ENCODE measurements at places on chromosomes 3 and 15.

DNA sequence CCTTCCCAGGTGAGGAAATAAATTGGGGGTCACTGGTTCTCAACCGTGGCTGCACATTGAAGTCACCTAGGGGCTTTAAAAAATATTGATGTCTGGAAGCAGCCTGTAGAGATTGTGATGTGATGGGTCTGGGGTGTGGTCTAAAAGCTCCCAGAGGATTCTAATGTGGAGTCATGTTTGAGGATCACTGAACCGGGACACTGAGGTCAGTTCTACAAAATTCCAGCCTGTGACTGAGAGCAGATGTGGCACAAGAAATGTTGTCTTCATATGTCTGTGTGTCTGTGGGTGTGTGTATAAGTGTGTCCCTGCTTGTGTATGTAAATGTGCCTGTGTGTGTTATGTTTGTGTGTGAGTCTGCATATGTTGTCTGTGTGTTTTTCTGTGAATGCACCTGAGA is 79.9 kb downstream of the TLE3 start:
- DNase-seq = no peak
- no peaks in the 10 kb centered on the region for H3K27me3 ChIP-seq
- H3K4me3 ChIP-seq = no peak overlapping the region
- H3K27ac ChIP-seq = no peak overlapping the region
- H3K4me1 ChIP-seq = peaks cover 2% of the 10 kb centered on the region

DNA sequence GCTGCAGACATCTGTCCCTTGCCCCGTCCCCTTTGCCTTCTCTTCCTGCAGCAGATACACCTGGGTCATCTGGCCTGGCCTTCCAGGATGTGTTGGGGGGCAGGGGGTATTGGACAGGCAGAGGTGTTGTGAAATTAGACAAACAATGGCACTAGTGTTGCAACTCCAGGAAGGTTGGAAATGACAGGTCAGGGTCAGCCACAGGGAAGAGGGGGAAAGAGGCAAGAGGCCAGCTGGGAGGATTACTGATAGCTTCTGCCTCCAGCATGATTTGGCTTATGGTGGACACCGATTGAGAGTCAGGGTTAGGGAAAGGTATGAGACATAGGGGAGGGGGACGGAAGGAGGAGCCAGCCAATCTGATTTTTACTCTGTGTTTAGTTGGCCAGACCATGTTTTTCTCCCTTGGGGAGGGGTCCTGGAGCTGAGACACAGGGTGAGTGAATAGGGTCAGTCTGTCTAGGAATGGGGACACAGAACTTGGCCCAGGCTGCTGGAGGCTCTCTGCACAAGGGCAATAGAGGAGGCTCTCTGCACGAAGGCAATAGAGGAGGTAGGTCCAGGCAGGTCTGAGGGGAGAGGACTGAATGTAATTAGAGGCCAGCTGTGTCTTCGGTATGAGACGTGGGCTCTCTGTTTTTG is 3.4 kb upstream of the ATP2B2 start:
- peaks cover 5% of the 10 kb centered on the region for H3K4me1 ChIP-seq
- no peak overlapping the region for H3K4me3 ChIP-seq
- no peak for DNase-seq
- H3K27ac ChIP-seq = no peak overlapping the region
- no peaks in the 10 kb centered on the region for H3K27me3 ChIP-seq

DNA sequence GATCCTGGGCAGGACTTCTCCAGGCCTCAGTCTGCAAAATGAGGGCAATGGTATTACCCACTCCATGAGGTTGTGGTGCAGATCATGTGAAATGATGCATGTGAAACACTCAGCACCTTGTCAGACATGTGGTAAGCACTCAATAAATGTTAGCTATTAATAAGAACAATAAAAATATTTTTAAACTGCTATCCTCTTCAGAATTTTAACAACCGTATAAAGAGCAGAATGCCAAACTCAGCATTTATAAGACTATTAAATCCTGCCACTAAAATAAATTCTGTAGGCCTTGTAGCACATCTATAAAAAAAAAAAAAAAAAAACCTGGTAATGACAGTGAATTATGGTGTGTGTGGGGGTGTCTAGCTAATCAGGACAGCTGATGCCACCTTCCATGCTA is 213.9 kb upstream of the UMPS start:
- H3K4me3 ChIP-seq = no peak overlapping the region
- H3K27me3 ChIP-seq = no peaks in the 10 kb centered on the region
- H3K27ac ChIP-seq = no peak overlapping the region
- DNase-seq = no peak
- H3K36me3 ChIP-seq = peaks cover 18% of the 10 kb centered on the region
- no peaks in the 10 kb centered on the region for H3K4me1 ChIP-seq

DNA sequence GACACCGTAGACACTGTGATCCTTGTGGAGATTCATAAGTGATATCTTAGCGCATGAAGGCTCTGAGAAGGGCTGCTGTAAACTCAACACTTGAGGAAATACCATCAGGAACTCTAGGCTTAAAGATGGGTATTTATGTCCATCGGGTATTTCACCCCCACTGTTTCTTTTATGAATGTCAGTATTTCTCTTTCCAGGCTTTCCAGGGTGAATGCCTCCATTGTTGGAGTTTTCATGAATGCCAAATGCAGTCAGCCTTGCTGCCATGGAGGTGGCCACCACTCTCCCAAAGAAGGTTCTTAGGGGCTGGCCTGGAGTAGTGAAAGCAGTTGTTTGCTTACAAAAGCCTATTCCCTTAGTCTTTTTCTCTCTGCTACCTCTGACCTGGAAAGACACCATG is 259.2 kb downstream of the SLCO3A1 start:
- H3K36me3 ChIP-seq = no peaks in the 10 kb centered on the region
- H3K4me1 ChIP-seq = peaks cover 12% of the 10 kb centered on the region
- DNase-seq = no peak
- no peak overlapping the region for H3K27ac ChIP-seq
- no peaks in the 10 kb centered on the region for H3K27me3 ChIP-seq

GRCh38 chr15:27928386-27928785 is 170.7 kb downstream of the OCA2 start:
- no peak overlapping the region for H3K27ac ChIP-seq
- no peaks in the 10 kb centered on the region for H3K27me3 ChIP-seq
- no peaks in the 10 kb centered on the region for H3K4me1 ChIP-seq
- DNase-seq = no peak

DNA sequence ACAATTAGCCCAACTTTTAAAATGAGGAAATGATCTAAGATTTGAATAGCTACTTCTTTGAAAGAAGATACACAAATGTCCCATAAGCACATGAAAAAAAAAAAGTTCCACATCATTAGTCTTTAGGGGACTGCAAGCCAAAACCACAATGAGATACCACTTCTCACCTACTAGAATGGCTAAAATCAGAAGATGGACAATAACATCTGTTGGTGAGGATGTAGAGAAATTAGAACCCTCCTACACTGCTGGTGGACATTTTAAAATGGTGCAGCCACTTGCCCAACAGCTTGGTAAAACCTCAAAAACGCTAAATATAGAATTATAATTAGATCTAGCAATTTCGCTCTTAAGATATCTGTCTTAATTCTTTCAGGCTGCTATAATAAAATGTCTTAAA is 77.1 kb downstream of the MEX3B start:
- H3K4me1 ChIP-seq = no peaks in the 10 kb centered on the region
- H3K4me3 ChIP-seq = no peak overlapping the region
- DNase-seq = no peak
- H3K36me3 ChIP-seq = no peaks in the 10 kb centered on the region

DNA sequence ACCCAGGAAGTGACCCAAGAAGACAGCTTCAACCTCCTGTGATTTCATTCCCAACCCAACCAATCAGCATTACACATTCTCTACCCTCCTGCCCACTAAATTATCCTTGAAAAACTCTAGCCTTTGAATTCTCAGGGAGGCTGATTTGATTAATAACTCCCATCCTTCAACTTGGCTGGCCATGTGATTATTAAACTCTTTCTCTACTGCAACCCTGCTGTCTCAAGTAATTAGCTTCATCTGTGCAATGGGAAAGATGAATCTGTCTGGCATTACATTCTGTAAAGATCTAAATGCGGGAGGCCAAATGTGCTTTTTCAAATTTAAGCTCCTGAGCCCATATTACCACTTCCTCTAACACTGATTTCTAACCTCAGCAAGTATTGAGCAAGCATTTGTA is 95.9 kb upstream of the STT3B start:
- H3K4me3 ChIP-seq = no peak overlapping the region
- DNase-seq = no peak
- no peaks in the 10 kb centered on the region for H3K27me3 ChIP-seq
- no peaks in the 10 kb centered on the region for H3K4me1 ChIP-seq
- no peaks in the 10 kb centered on the region for H3K36me3 ChIP-seq
- H3K27ac ChIP-seq = no peak overlapping the region

GRCh38 chr3:180934638-180935037 is 22.2 kb downstream of the FXR1 start:
- no peaks in the 10 kb centered on the region for H3K27me3 ChIP-seq
- peaks cover 3% of the 10 kb centered on the region for H3K4me1 ChIP-seq
- DNase-seq = no peak
- H3K36me3 ChIP-seq = peaks cover 8% of the 10 kb centered on the region

DNA sequence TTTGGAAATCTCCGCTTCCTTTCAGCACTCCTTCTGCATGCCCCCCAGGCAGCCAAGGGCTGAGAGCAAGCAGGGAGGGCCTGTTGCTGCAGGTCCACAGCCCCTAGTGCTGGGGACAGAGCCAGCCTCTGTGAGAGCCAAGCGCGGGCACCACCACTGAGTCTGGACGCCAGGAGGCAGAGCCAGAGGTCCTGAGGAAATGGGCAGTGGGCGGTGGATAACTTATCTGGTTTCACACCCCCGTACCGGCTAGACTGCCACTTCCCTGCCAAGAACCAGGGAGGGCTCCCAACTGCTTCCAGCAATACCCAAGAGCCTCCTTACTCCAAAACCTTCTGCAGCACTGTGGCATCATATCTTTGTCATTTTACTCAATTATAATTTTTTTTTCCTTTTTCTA is 141.6 kb upstream of the IGF1R start:
- no peaks in the 10 kb centered on the region for H3K36me3 ChIP-seq
- no peak for DNase-seq
- H3K4me3 ChIP-seq = no peak overlapping the region
- peaks cover 26% of the 10 kb centered on the region for H3K4me1 ChIP-seq
